GM18507 (cell line): ENCODE measurements at places on chromosomes 7 and 10.

DNA sequence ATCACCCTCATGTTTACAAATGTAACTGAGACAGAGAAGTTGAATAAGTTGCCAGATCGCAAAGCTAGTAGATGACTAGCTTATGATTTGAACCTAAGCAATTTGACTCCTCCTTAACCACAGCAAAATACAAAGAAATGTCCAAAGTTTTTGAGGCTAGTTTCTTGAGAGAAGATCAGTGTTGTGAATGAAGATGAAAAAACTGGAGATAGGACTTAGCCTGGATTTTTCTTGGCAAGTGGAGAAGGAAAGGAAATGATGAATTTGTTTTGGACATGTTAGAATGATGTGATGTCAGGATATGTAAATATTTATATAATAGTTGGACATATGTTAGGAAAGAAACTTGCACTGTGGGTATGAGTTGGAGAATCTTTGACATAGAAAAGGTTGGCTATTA lies 149.8 kb downstream of the LSMEM1 start:
- no peak for DNase-seq

- no peak for DNase-seq
Measured at GRCh38 chr7:158070222-158070920, 517.3 kb downstream of the PTPRN2 start.

GRCh38 chr7:127348247-127348631 lies 44.3 kb downstream of the ZNF800 start:
- DNase-seq, result no peak

- DNase-seq, result no peak
Measured at GRCh38 chr7:48473205-48473865, 302.1 kb downstream of the ABCA13 start.

DNA sequence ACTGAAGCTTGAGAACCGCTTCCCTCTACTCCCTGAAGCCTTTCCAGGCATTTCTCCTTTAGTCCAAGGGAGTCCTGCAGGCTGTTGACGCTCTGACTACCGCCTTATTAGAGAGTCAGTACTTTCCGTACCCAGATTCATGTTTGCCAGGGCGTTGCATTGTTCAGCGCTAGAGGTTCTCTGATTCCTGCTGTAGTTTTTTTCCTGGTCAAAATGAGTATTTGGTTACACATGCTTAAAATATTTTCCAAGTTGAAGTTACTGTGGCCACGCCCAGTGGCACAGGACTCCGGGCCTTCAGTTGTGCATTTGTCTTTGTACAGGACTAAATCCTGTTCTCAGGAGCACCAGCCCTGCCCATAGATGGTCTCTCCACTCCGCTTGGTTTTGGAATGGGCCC lies 7.9 kb downstream of the MTURN start:
- no peak for DNase-seq

DNA sequence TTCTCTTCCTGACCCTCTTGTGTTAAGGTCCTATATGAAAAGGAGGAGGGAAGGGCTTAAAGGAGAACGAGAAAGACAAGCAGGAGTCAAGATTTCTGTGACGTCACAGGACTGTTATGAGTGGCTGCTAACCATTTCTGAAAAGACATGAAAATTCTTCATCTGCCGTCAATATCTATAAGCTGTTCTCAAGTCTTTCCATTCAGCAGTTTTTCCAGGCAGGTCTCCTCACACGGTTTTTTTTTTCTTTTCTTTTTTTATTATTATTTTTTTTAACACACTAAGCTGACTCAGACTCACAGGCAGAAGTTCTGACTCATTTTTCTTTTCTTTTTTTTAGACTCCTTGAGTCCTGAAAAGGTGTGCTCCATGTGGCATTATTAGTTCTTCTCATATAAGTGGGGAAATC lies 72.0 kb downstream of the DGKI start:
- DNase-seq, result no peak

DNA sequence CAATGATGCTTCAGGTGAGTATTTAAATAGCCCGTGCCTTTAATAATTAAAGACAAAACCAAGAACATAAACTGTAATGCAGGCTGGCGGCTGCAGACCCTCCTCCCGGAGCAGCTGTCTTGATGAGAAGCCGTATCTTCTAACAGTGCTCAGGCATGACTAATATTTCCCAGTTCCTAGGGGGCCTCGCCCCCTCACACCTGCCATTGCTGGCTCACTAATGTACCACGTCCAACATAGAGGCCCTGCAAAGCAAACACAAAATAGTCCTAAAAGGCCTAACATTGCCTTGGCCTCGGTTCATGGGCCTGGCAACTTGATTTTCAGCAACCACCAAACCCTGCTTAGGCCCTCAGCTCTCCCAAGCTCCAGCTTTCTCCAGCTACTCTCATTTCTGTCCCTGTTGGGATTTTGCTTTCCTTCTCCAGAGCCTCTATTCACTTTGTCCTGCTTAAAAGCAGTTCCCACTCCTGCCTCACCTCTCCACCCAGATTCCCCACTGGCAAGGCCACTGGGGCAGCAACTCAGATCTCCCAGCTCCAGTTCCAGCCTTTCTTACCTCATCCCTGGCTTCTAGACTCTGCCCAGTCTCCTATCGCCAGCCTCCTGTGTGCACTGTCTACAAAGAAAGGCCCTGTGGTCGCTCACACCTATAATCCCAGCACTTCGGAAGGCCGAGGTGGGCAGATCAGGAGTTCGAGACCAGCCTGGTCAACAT lies 16.2 kb downstream of the SORBS1 start:
- no peak for DNase-seq

GRCh38 chr7:99031496-99031895 lies 112.4 kb downstream of the SMURF1 start:
- DNase-seq, result no peak

GRCh38 chr7:149067869-149068268 lies 22.6 kb downstream of the ZNF786 start:
- no peak for DNase-seq
